ENCODE measurements at places on chromosomes 12 and 14.
A peak's percentile ranks its signal among the peaks of the same experiment; 100 is the strongest.

GRCh38 chr14:69226178-69226577 is 33.8 kb upstream of the GALNT16 start:
- no peak for DNase-seq

DNA sequence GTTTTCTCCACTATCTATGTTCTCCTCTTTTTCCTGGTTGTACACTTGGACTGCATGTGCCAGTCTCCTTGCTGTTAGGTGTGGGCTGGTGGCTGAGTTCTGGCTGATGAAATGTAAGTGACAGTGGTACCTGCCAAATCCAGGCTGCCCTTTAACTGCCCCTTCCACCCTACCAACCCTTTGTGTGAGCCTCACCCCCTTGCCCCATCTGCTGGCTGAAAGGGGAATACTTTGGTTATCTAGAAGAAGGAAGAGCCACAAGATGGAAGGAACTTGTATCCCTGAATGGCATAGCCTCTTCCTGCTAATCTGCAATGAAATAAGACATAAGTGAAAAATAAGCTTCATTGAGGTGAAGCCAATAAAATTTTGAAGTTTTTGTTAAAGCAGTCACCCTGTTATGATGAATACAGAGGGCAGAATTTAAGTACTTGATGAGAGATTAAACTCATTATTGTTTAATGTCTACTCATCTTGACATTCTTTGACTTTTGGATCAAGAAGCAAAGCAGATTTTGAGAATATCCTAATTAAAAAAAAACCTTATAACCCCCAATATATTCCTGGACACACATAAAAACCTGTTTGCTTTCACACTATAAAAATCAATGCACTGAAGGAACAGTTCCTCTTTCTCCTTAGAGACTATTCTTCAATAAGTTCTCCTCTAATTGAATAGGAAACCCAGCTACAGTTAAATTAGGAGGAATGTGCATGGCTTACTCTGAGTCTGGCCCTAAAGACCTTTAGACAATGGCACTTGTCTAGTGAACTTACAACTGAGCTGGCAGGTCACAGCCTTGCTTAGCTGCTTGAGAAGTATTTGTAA is 262.6 kb upstream of the BTG1 start:
- DNase-seq = peak; percentile 54

- DNase-seq = no peak
These were observed 169.5 kb upstream of the DAAM1 start for GRCh38 chr14:59018978-59019377.

DNA sequence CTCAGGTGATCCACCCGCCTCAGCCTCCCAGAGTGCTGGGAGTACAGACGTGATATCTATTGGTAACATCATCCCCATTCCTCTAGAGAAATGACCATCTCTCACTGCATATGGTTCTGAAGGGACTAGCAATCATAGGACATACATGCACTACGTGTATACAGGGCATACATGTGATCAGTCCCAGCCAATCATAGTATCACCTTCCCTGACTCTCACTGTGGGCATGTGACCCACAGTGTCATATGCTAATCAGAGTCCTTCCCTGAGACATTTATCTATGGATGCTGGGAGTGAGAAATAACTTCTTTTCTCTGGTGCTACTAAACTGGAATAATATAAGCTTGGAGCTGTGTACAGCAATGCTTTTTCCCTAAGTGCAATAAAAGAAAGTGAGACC is 12.1 kb upstream of the FBXW8 start:
- no peak for DNase-seq

DNA sequence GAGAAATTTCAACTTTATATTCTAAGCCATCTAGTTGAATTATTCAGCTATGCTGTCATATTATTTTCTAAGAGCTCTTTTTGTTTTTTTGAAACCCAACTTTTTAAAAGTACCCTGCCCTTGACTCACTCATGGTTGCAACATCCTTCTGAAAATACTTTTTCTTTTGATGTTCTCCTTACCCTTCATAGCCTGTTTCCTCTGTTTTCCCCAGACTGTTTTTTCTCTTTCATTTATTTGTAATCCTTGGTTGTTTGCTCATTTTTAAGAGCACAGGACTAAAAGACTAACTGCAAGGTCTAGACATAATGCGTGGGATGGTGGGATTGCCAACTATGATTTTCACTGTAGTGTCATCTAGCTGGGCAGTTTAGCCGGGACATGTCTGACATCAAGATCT is 21.2 kb upstream of the CDKL1 start:
- DNase-seq = no peak

DNA sequence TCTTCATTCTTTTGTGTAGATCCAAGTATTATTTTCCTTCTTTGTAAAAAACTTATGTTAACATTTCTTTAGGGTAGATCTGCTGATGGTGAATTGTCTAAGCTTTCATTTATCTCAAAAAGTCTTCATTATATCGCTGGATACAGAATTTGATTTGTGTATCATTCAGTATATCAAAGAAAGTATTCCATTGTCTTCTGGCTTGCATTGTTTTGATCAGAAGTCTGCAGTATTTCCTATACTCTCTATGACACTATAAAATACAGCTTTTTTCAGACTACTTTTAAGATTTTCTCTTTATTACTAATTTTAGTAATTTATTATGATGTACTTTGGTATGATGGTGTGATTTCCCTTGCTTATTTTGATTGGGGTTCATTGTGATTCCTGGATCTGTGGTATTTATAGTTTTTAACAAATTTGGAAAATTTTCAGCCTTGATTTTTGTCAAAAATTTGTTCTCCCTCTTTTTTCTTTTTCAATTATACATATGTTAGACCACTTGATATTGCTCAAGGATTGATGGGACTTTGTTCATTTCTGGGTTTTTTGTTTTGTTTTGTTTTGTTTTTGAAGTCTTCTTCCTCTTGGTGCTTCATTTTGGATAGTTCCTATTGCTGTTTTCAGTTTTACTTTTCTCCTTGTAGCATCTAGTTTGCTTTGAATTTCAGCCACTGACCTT is 176.5 kb downstream of the ZFP36L1 start:
- no peak for DNase-seq

DNA sequence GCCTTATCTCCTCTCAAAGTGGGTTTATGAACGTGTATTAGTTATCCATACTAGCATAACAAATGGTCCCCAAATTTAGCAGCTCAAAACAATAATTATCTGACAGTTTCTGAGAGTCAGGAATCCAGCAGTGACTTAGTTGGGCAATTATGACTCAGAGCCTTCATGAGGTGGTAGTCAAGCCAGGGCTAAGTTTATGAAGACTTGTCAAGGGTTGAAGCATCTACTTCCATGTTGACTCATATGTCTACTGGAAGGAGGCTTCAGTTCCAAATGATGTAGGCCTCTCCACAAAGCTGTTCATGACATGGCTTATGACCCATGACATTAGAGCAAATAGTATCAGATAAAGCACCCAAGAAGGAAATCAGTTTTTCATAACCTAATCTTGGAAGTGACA is 73.2 kb downstream of the IPO8 start:
- DNase-seq = no peak

GRCh38 chr14:68886109-68886434 is 93.0 kb downstream of the ACTN1 start:
- no peak for DNase-seq

DNA sequence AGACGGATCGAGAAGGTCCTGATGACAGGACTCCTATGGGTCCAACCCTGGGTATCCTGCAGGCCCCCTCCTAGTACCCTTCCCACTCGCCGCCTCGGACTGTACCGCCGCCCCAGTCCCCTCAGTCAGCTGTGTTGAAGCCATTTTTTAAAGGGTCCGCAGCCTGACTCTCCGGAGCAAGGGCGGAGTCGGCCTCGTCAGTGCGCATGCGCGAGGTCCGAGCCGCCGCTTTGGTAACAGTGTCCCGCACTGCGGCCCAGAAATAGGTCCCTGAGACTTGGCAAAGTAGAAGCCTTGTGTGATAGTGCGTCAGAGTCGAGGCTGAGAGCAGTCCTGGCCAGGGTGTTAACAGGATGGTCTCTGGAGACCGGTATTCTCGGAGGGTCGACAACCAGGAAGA is 769.0 kb upstream of the ALG10B start:
- DNase-seq = no peak

GRCh38 chr14:65045709-65046108 is 56.6 kb downstream of the MAX start:
- DNase-seq = no peak

GRCh38 chr12:11433664-11434063 is 38.3 kb upstream of the PRB2 start:
- DNase-seq = no peak

DNA sequence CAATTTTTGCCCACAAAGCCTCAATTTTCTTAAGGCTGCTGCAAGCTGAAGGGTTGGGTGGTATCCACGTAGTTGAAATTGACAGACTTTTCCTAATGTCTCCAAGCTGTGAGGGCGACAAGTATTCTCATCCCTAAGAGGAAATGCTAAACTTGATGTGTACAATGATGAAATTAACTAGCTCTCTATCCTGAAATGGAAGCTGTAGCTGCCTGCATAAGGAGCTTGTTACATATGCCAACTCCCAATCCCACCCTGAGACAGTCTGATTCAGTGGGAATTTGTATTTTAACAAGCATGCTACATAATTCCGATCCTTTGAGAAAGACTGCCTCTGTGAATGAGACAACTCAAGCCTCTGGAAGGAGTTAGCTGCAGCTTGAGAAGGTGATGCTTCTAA is 45.7 kb upstream of the MDM1 start:
- no peak for DNase-seq

- DNase-seq = no peak
These were observed 57.1 kb downstream of the ANO4 start for GRCh38 chr12:100851637-100852036.

DNA sequence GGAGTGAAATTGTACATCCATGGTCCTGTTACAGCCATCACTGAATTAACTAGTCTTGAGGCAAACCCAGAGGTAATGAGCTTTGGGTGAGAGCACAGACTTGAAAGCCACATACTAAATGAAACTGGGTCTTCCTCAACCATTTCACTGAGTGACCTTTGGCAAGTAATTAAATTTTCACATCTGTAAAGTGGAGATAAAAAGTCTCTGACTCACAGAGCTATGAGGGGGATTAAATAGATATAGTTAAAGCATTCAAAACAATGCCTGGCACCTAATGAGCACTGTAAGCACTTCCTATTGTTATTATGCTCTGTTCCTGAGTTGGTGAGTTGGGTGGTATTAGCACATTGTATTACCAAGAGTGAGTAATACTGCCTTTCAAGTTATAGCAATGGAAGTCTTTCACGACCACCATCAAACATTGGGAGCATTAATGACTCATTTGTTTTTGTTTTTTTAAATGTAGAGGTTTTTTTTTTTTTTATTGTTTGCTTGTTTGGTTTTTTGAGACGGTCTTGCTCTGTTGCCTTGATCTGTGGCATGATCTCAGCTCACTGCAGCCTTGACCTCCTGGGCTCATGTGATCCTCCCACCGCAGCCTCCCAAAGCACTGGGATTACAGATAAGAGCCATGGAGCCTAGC is 12.5 kb upstream of the STRN3 start:
- DNase-seq = no peak

DNA sequence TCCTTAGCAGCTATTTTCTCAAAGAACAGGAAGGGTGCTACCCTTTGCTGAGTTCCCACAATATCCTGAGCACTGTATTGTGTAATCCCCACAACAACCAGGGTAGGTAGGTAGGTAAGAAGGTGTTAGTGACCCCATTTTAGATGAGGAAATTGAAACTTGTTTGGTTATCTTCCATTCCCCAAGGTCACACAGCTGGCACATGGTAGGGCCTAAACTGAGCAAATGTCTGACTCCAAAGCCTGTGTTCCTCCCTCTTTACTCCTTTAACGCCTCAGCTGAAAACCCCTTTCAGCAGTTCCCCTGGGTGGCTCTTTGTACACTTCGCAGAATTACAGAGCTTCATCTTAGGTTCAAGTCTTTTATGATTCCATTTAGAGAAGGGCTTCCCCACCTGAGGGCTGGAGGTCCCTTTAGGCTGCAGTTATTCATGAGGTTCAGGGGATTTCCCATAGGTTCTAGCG is 26.5 kb upstream of the RIC8B start:
- DNase-seq = no peak

- no peak for DNase-seq
These were observed 30.0 kb downstream of the POLE start for GRCh38 chr12:132657004-132657727.

GRCh38 chr12:3431686-3432085 is 59.3 kb upstream of the PRMT8 start:
- DNase-seq = no peak

DNA sequence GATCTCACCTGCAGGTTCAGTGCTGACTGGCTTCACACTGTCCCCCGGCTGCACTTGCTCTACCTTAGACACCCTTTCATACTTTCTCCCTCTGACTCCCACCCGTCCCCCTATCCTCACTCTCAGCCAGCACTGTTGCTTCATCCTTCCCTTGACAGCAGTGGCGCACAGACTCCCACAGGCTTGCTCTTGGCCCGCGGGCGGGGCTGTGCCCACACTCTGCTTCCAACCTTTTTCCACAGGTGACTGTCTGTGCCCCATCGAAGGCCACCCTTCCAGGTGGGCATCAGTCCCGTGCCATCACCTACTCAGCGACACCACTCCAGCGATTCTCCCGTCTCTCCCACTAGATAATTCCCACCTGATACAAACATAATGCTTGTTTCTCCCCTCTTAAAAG is 1.0 kb upstream of the RPS6KL1 start:
- DNase-seq = no peak

GRCh38 chr12:47885012-47885501 is 19.7 kb downstream of the VDR start:
- peak; percentile 94 for DNase-seq

DNA sequence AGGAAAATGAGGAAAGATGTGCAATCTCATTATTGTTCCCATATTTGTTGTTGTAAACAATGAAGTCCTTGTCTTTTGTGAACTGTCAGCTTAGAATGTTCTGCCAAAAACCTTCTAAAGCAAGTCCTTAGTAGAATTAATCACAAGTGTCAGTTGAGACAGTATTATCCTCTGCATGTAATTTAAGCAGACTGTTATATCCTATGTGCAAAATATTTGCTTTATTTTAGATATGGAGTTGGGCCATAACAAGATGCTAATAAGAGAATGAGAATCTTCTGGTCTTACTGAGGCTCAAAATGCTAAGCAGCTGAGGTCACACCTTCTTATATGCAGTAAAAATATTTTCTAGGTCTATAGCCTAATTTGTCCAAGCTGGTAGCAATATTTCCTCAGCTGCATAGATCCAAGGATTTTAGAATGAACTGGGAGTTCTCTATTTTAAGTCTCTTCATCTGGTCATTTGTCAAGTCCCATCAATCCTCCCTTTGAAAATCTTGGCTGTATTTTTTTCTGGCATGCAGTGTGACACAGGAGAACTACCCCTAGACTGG is 222.3 kb upstream of the NAV3 start:
- no peak for DNase-seq

GRCh38 chr12:114415525-114415868 is 9.6 kb upstream of the TBX5 start:
- DNase-seq = no peak

DNA sequence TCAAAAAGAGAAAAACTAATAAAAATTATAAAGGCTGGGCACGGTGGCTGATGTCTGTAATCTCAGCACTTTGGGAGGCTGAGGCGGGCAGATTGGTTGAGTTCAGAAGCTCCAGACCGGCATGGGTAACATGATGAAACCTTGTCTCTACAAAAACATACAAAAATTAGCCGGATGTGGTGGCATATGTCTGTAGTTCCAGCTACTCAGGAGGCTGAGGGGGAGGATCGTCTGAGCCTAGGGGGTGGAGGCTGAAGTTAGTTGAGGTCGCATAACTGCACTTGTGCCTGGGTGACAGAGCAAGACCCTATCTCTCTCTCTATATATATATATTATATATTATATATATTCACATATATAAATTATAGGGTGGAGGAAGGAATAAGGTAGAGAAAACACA is 32.5 kb upstream of the ANO2 start:
- DNase-seq = no peak

Data from activated naive CD4-positive, alpha-beta T cell treated with anti-CD3 and anti-CD28 coated beads, Interleukin-2, amount 50 U/mL, for 72 hours (primary cell).